CD4-positive, alpha-beta T cell treated with Interleukin-6 at 100 ng/mL for 8 hours (primary cell): ENCODE measurements at places on chromosomes 16 and 17.

DNA sequence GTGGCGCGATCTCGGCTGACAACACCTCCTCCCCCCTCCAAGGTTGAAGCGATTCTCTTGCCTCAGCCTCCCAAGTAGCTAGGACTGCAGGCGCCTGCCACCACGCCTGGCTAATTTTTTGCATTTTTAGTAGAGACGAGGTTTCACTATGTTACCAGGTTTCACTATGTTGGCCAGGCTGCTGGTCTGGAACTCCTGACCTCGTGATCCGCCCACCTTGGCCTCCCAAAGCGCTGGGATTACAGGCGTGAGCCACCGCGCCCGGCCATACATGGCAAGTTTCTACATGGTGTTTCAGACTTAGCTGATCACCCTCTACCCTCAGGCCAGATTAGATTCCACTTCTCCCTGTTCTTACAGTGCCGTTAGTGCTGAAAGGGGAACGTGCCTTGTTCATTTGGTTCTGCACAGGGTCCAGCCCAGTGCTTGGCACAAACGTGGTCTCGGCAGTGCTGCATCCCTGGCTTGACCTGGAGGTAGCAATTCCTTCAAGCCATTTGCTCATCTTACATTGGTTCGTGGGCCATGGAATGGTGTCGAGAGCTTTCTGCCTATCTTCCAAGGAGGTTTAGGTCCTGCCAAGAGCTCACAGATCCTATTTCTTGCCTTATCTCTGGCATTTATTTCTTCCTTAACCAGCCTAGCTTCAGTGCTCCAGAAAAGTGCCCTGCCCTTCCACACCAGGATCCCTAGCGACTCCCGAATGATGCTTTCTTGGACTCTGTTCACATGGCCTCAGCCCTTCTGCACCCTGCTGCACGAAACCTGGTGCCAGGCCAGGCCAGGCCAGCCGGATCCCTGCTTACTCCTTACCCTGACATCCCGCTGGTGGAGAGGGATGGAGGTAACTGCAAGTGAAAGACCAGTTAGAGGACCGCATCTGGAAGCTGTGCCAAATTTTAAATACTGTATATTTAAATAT is 14.8 kb upstream of the AURKB start:
- DNase-seq: no peak

DNA sequence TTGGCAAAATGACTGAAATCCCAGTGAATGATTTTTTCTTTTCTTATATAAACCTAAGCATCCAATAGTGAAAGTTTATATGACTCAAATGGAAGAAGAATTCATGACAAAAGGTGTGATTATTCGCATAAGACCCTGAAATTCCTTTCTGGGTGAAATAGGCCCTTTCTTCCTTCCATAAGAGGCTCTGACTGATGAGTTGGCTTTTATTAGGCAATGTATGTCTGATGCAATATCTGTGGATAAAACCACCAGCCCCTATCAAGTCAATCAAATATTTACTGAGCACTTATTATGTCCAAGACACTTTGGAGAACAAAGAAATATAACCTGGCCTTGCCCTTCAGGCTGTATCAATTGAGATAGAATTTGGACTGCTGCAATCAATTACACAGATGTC is 316.6 kb downstream of the CDH13 start:
- DNase-seq: no peak

DNA sequence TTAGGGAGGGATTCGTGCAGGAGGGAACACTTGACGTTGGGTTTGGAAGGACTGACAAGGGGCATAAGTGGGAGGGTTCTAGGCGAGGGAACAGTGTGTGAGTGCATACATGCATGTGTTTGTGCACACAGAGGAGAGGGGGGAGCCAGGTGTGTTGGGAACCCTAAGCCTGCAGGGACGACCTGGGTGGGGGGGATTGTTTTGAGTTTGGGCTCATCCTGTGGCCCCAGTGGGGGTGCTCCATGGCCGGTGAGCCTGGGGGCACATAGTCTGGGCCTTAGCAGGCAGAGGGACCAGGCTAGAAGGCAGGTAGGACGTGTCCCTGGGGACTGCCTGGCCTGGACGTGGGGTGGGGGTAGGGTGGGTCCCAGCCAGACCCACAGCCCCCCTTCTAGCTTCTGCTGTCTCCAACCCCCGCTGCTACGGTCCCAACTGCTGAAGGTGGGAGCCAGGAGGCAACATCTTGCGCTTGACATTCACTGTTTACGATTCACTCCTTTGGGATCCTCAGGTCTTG is 11.9 kb upstream of the RASD1 start:
- DNase-seq: no peak

GRCh38 chr16:26169473-26169872 is 477.7 kb downstream of the HS3ST4 start:
- DNase-seq: no peak

GRCh38 chr16:17852977-17853702 is 382.4 kb upstream of the XYLT1 start:
- DNase-seq: no peak

DNA sequence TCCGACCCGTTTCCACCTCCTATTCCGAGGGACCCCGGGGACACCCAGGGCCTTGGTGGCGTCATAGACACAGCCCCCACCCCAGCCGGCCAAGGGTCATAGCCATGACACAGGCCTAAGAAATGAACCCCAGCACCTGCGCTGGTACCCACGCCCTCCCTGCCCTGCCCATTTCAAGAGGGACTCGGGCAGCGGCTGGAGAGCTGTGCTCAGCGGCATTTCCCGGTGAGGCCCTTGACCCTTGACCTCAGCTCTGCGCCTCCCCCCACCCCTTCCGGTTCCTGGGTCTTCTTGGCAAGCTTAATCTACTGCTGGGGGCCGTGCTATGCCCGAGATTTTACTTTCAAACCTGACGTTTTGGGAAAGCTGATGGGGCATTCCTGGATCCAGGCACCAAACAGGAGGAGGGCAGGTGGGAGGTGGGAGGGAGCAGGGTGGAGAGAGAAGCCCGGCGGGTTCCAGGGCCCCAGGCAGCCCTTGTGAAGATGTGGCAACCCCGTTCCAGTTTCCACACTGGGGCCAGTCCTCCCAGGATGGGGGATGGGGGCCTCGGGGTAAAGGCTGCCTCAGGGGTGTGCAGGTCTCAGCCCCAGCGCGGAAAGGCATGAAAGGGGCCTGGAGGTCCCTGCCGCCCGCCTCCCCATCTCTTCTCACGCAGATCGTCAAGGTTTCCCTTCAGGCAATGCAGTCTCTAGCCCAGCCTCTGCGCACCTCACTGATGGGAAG is at the start of gene SLC22A31:
TSS of gene SLC22A31 (minus strand) at position 414 of the 726 bp plus-strand sequence. CDS start at position 378, 36 bp downstream.
- DNase-seq: no peak

- DNase-seq: no peak
Observed at GRCh38 chr16:75175074-75175473, 26.8 kb downstream of the ZFP1 start.
